Tongue (tissue), 3 donors: ENCODE measurements at places on chromosomes 1 and 21. TPM values are rescaled to one million over a fixed set of nuclear protein-coding genes. Genes with fewer than 3 reads are reported as not detected.
A peak's percentile ranks its signal among the peaks of the same experiment; 100 is the strongest.

DNA sequence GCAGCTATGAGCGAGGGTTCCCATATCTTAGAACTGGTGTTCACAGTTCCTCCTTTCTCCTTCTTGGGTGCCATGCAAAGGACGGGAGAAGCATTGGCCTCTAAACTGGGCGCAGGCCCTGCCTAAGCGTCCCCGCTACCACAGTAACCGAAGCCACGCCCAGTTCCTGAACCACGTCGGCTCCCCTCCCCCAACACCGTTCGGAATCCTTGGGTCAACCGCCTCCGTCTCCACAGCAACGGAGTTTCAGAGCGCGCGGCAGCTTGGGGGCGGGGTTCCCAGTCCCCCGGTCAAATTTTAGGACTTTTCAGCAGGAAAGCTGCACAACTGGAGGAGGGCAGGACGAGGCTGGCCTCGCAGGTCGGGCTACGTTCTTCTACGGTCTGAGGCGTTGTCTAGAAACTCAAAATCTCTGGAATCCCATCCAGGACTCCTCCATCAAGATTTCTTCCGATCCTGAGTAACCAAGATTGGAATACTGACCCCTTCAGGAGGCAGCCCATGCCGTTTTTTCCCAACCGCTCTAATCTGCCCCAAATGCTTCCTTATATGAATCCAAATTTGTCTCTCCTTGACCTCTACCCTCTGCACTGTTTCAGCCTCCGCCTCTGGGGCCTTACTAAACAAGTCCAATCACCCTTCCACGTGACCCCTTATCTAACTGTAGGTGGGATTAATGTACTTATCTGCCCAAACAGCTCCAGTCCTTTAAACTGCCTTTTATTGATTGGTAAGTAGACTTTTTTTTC, at the start of gene SPAG17:
Gene SPAG17 (minus strand): TSS at position 145 of the 749 bp plus-strand sequence. CDS start 71 bp downstream, at position 74.
- DNase-seq: peak; percentile 88

GRCh38 chr1:155136748-155137147, 1.1 kb downstream of the SLC50A1 start:
- DNase-seq: no peak

Gene FCRL5
- total RNA-seq: 0.10 TPM

- no peak for DNase-seq
These were observed 78.5 kb downstream of the FHAD1 start for GRCh38 chr1:15325375-15326085.

- no peak for DNase-seq
These were observed 361.5 kb upstream of the ADGRL2 start for GRCh38 chr1:81439046-81439823.

GRCh38 chr1:153882296-153882912, 40.4 kb downstream of the GATAD2B start:
- no peak for DNase-seq

Gene DNAJC28
- total RNA-seq: 2.8 TPM

- DNase-seq: peak; percentile 38
These were observed 174.7 kb downstream of the ADGRL4 start for GRCh38 chr1:78831731-78832360.

- DNase-seq: no peak
These were observed 3.7 kb downstream of the LAMTOR5 start for GRCh38 chr1:110403805-110404204.

- DNase-seq: no peak
These were observed 20.3 kb downstream of the SLC37A1 start for GRCh38 chr21:42533963-42534355.

GRCh38 chr1:211965108-211965805, 70.1 kb downstream of the INTS7 start:
- DNase-seq: no peak

- no peak for DNase-seq
These were observed 206.8 kb upstream of the FOXD3 start for GRCh38 chr1:63115527-63115926.

DNA sequence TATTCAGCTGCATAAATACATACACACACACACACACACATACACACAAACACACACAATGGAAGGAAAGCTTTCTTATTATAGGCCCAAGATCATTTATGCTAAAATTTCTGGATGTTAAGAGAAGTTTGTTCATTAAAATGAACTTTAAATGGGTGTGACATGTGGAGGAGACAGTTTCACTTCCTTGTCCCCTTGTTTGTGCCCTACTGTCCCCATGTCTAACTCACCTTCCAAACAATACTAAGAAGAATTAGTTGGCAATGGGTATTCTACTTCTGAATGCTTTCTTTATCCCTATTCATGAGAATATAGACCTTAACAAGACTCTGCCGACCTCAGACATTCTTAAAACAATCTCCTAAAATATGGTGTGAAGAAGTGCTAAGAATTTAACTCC, 63.5 kb upstream of the NRIP1 start:
- no peak for DNase-seq

Gene CAMK2N1
- 2.2 TPM for total RNA-seq

- DNase-seq: no peak
These were observed 104.4 kb upstream of the KCNK1 start for GRCh38 chr1:233509526-233509925.

- no peak for DNase-seq
These were observed 191.9 kb downstream of the AK5 start for GRCh38 chr1:77473690-77474089.

Gene GBP2
- total RNA-seq: 11.8 TPM

DNA sequence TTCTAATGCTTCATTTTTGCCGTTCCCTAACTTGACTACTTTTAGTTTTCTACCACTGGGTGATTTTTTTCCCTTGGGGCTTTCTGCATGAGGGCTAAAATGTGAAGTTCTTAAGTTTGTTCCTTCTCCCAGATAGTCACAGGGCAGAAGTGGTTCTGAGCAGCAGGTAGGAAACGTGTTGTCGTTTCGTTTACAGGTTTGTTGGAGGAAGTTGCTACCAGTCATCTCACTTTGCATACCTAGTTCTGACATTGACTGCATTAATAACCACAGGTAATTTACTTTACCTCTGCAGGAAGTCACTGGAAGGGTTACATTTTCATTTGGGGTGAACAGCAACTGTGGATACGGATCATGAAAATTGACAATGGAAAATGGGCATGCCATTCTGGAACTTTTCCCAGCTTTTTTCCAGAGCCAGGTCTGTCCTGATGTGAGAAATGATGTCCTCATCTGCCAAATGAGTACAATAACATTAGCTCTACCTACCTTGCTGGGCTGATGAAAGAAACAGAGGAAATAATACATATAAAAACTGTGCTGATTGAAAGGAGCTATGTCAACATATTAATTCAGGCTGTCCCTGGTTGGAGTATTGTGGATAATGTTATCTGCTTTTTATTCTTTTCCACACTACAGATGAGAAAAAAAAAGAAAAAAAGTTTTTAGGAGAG, 94.2 kb downstream of the DISC1 start:
- no peak for DNase-seq

Gene LMOD1
- total RNA-seq: 6.1 TPM

Gene MIXL1
- total RNA-seq: not detected

- DNase-seq: peak; percentile 96
These were observed 94.7 kb downstream of the PPIAL4G start for GRCh38 chr1:148388260-148389026.

DNA sequence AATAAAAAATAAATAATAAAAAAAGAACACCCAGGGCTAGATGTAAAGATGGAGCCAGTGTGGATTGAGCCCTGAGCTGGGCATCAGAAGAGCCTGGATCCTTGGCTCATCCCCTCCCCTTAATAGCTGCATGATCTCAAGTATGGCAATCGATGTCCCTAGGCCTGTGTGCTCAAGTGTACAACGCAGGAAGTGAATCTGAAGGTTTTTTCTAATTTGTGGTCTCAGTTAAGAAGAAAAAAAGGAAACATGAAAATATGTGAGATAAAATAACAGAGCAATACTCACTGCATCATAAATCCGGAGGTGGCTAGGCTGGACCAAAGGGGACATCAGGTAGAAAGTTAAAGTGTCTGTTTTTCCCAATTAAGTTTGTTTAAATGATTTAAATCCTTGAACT, 47.3 kb upstream of the SLC44A3 start:
- DNase-seq: no peak

Gene RHBDL2
- 1.6 TPM for total RNA-seq

Gene C1orf116
- total RNA-seq: 3.6 TPM

- DNase-seq: peak; percentile 90
These were observed 302.0 kb downstream of the DUSP10 start for GRCh38 chr1:221439747-221440501.

Gene PCP4
- 1.5 TPM for total RNA-seq

Gene TINAGL1
- total RNA-seq: 56.0 TPM

GRCh38 chr1:3864884-3865283, 7.6 kb downstream of the DFFB start:
- peak; percentile 12 for DNase-seq
